WTC11 (cell line): ENCODE measurements at places on chromosomes 6 and 20. TPM values are rescaled to one million over a fixed set of nuclear protein-coding genes. Genes with fewer than 3 reads are reported as not detected.
A peak's percentile ranks its signal among the peaks of the same experiment; 100 is the strongest.

The ZC2HC1B gene
- total RNA-seq = not detected in 3 replicates

The PRRT1 gene
- total RNA-seq = 1.4 to 2.2 TPM (median 1.6 TPM) in 3 replicates

The SNAI1 gene
- total RNA-seq = 7.0 to 8.7 TPM (median 7.9 TPM) in 3 replicates

The HLA-DRA gene
- 2.8 to 3.9 TPM (median 3.6 TPM) in 3 replicates for total RNA-seq

The APCDD1L gene
- total RNA-seq = 2.4 to 3.2 TPM (median 2.5 TPM) in 3 replicates

DNA sequence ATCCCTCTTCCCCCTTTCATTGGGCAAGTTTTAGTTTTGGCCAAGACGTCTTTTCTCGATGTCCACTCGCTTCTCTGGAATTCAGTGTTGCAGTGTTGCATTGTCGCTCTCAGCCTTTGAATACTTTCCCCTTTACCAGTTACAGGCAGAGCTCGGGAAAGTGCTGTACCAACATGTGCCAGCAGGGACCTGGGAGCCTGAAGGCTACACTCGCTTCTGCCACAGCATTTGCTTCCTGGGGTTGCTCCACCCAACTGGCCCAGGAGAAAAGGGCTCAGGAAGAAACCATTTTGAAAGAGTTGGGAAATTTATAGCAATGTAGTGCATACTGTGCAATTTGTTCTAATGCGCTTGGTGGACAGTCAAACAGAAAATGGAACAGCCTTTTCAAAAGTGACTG lies 78.6 kb downstream of the LINC00237 start:
- DNase-seq = peak; percentile 69

GRCh38 chr6:53983301-53983700 lies 127.9 kb upstream of the MLIP start:
- no peak for DNase-seq

DNA sequence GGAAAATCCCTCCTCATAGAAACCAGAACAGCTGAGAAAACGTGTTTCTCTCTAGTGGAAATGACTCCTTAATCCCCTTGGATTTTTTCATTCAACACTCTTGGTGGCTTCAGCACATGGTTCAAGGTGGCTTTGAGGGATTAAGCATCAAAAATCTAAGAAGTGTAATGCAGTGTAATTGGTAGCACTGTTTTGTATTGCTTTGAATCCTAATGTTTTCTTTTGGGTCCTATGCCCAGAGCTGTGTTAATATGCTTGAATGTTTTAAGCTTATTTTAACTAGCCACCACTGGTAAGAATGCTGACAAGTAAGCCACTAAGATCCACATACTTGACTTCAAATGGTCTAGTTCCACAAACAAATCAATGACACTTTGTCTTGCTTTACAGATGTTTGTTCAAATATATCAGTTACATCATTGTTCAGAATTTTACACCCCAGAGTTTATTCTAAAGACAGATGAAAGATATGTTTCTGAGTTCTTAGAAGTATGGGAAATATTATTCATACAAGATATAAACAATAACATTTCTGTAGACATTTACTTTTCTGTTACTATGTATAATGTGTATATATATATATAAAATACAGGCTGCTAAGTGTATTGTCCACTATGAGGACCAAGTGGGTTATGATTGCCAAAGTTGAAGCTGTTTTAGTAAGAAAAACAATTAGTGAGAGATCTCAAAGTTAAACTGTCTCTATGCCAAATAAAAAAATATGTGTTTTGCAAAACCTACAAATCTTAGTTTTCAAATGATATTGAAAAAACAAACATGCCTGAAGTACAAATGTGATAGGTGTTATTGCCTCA lies 220.8 kb downstream of the OGFRL1 start:
- DNase-seq = no peak

GRCh38 chr20:60754856-60755255 lies 497.2 kb upstream of the CDH4 start:
- DNase-seq = no peak

DNA sequence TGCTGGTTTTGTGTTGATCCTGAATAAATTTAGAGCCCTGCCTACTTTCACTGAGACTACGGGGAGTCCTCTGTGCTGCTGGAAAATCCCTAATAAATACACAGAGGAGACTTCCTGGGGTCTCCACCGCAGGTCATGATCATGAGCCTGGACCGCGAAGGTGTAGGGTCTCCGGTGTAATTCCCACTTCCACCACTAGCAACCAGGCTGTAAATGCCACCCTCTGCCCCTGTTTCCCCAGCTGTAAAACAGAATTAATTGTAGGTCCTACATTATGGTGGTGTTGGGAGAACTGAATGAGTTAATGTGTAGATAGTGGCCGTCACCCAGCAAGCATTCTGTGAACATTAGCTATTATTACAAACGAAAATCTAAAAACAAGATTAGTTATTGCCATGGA lies 191.6 kb upstream of the THBS2 start:
- no peak for DNase-seq

GRCh38 chr20:47127999-47128398 lies 228.5 kb downstream of the ZMYND8 start:
- no peak for DNase-seq

DNA sequence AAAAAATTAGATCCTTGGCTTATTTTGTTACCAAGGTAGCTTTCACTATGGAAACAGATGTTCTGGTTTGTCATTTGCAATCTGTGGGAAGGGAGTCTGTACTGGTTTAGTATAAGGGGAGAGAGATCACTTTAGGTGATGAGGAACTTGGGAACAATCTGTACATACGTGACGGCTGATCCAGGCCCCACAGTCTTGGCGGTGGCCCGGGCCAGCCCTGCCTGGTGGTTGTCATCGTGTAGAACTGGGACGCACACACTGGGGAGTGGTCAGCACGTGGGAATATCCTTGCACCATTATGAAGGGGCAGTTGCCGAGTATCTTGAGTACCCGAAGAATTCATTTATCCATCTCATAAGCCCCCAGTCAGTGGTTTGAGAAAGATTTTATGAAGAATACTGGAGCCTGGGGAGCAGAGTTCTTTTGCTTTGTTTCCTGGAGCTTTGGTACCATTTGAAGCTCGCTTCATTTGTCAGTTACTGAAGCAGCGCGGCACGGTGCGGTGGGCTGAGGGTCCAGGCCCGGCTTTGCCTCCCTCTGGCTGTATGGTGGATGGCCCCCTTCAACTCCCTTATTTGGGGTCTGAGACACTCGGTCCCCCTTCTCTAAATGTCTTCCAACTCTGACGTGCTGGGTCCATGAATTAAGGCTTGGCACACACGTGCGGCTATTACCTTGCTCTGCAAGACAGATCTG lies 22.8 kb upstream of the CLDN20 start:
- DNase-seq = no peak

DNA sequence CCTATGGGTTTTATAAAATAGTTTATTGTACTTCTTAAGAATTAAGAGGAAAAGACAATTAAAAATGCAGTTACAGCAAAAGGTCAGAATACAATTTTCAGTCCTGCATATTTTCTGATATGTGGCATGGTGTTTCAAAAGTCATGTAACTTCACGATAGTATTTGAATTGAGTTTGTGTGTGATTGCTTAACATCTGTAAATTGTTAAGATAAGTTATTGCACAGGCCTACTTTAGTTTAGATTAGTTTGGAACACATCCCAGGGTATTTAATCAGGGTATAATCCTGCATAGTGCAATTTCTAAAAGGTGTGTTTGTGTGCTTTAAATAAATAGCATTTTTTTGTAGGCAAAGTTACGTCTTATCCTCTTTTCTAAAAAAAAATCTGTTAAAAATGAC lies 289.6 kb downstream of the RIMS1 start:
- no peak for DNase-seq

DNA sequence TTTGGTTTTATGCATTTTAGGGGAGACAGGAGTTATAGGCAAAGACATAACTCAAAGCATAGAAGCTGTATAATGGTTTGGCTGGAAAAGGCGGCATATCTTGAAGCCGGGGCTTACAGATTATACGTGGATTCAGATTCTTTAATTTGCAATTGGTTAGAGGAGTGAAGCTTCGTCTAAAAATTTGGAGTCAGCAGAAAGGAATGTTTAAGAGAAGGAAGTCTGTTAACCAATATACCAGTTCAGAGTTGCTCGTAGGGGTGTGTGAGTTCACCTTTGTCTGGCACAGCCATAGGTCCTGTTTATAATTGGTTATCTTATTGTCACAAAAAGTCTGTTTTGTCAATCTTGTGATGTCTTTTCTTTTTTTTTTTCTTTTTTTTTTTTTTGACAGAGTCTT lies 8.9 kb downstream of the ARHGAP40 start:
- no peak for DNase-seq

GRCh38 chr6:27352850-27353249 lies 35.7 kb upstream of the ZNF391 start:
- no peak for DNase-seq

GRCh38 chr6:156852858-156853216 lies 75.7 kb downstream of the ARID1B start:
- DNase-seq = no peak

DNA sequence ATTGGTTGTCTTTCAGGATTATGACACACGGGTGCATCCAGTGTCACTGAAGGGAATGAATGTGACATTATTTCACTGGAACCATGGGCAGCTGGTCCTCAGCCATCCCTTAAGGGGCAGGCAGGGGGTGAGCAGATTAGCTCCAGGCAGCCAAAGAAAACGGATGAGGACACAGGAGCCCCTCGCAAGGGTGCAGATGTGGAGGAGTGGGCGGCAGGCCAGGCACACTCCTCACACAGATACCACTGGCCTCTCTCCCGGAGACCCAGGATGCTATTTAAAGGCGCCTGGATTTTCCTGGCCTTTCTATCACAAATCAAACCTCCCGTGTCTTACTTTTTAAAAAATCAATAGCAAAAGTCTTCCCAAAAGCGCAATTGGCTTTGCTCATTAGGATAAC lies 210.4 kb downstream of the TAF4 start:
- no peak for DNase-seq

DNA sequence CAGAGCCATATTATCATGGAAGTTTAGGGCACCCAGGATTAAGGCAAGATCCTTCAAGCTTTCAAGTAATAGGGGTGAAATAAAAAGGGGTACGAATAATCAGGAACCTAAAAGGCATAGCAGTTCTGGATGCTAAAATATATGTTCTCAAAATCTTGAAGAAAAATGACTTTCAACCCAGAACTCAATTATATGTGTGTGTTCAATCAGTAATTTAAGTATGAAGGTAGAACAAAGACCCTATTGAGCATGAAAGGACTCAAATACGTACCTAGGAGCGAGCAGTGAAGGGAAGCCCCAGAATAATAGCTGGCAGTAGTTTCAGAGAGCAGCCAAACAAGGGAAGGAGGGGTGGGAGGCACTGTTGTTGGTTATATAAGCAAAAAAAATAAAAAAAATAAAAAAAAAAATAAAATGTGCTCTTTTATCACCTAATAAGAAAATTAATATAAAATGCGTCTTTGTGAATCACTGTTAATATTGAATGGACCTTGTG lies 45.4 kb downstream of the MYO6 start:
- no peak for DNase-seq

- DNase-seq = no peak
Observed at GRCh38 chr6:74549746-74550145, 656.1 kb downstream of the COL12A1 start.
